Kidney (tissue), 22 donors: ENCODE measurements at places on chromosomes 11 and 22. TPM values are rescaled to one million over a fixed set of nuclear protein-coding genes. Genes with fewer than 3 reads are reported as not detected.

The SCO2 gene
- 4.1 TPM for total RNA-seq

The P4HA3 gene
- 1.2 TPM for total RNA-seq

The GRIK4 gene
- 0.25 TPM for total RNA-seq

The PRCP gene
- 115 TPM for total RNA-seq

The CDC42BPG gene
- total RNA-seq: 20.7 TPM

- DNase-seq: no peak
These were observed 110.8 kb upstream of the SPON1 start for GRCh38 chr11:13851691-13852090.

DNA sequence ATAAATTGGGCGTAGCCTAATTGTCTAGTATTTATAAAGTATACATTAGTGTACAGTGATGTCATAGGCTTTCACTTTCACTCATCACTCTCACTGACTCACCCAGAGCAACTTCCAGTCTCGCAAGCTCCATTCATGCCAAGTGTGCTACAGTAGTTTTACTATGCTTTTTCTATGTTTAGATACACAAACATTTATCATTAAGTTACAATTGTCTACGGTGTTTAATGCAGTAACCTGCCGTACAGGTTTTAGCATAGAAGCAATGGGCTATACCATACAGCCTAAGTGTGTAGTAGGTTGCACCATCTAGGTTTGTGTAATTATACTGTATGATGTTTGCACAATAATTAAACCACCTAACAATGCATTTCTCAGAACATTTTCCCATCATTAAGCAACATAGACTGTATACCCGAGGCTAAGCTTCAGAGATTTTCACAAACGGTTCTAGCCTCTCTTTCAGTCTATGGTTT lies 17.5 kb downstream of the OR9G1 start:
- DNase-seq: no peak

DNA sequence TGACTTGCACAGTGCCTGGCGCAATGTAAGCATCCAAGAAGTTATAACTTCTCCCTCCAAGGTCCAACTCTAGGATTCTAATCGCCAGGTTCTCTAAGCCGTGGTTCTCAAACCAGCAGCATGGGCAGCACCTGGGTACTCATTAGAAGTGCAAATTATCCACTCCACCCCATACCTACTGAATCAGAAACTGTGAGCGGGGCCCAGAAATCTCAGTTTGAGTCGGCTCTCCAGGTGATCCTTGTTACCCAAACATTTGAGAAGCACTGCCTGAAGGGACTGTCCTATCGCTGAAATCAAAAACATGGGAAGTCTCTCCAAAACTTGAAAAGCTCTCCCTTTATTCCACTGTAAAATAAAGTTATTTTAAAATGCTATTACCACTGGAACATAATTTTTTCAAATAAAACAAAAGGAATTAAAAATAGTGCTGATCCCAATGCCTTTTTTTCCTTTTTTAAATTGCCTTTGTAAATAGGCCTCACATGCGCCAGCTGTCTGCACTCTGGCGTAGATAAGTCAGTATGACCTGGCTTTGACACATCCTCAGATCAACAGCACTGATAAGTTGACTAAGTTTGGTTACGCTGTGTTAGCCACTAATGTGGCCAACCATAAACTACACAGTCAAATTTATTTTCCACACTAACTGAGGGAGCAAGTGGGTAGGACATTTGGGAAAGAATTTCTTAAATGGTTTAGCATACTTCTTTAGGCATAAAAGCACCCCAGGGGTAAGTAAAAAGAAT lies 8.4 kb upstream of the CTR9 start:
- DNase-seq: no peak

GRCh38 chr11:34680206-34680605 lies 59.3 kb downstream of the EHF start:
- DNase-seq: no peak

GRCh38 chr11:125168918-125169456 lies 4.4 kb downstream of the PKNOX2 start:
- no peak for DNase-seq

GRCh38 chr11:92269021-92269420 lies 44.4 kb downstream of the FAT3 start:
- no peak for DNase-seq
